WTC11 (cell line): ENCODE measurements at places on chromosomes 11 and 22. TPM values are rescaled to one million over a fixed set of nuclear protein-coding genes. Genes with fewer than 3 reads are reported as not detected.

CARD10 gene
- 14.6 to 17.5 TPM (median 16.0 TPM) in 3 replicates for total RNA-seq

P2RX3 gene
- 0.26 to 1.1 TPM (median 0.66 TPM) in 3 replicates for total RNA-seq

APOL5 gene
- total RNA-seq = not detected in 3 replicates

TRPM5 gene
- 0.07 to 0.09 TPM in 2 of 3 replicates, not detected in the other for total RNA-seq

CYB5R2 gene
- total RNA-seq = 36.6 to 40.3 TPM (median 36.8 TPM) in 3 replicates

DNA sequence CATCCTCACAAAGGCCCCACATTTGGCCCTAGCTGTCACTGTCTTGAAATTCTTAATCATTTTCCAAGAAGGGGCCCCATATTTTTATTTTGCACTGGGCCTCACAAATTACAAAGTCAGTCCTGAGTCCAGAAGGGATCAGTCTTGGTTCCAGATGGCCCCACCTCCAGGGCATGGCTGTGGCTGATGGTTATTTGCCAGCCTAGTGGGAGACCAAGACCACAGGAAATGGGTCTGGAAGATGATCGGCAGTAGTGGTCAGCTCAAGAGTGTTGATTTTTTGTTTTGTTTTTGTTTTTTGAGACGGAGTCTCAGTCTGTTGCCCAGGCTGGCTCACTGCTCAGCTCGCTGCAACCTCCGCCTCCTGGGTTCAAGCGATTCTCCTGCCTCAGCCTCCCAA lies 47.1 kb upstream of the EMID1 start:
- DNase-seq = no peak

GRCh38 chr22:39556970-39557841 lies 13.3 kb upstream of the CACNA1I start:
- DNase-seq = no peak

GRCh38 chr11:104442321-104442720 lies 278.4 kb upstream of the PDGFD start:
- no peak for DNase-seq

DNA sequence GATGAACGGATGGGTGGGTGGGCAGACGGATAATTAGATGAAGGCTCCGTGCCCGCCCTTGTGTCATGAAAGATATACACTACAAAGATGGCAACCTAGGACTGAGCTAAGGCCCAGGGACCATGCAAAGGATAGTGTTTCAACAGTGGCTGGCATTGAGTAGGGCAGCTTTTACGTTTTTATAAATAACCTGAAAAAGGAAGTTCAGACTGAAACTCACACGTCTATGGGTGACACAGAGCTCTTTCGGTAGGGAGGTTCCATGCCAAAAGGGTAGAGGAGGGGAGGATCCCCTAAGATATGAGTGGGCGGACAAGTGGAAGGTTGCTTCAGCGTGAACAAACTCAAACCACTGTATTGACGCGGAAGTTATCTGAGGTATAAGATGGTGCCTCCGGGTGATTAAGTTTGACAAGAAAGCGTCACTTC lies 90.5 kb downstream of the UBASH3B start:
- no peak for DNase-seq

DNA sequence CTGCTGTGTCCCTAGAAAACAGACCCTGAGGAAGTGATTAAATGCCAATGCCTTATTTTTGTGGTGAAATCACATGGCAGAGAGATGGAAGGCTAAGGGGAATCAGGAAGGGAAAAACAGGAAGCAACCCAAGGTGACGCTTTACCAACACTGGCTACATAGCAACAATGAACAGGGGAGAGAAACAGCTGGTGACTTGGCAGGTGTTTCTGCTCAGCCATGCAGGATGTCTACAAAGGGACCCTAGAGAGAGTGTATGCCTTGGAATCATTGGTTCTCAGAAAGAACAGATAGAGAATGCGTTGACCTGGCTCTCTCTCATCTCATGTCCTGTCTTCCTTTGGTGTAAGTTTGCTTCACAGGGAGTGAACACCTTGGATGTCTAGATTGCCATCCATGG lies 911.9 kb downstream of the OPCML start:
- DNase-seq = no peak

- DNase-seq = no peak
Observed at GRCh38 chr11:10709299-10710086, 15.9 kb upstream of the IRAG1 start.

- no peak for DNase-seq
Observed at GRCh38 chr22:46673205-46673604, 53.0 kb downstream of the GRAMD4 start.

DNA sequence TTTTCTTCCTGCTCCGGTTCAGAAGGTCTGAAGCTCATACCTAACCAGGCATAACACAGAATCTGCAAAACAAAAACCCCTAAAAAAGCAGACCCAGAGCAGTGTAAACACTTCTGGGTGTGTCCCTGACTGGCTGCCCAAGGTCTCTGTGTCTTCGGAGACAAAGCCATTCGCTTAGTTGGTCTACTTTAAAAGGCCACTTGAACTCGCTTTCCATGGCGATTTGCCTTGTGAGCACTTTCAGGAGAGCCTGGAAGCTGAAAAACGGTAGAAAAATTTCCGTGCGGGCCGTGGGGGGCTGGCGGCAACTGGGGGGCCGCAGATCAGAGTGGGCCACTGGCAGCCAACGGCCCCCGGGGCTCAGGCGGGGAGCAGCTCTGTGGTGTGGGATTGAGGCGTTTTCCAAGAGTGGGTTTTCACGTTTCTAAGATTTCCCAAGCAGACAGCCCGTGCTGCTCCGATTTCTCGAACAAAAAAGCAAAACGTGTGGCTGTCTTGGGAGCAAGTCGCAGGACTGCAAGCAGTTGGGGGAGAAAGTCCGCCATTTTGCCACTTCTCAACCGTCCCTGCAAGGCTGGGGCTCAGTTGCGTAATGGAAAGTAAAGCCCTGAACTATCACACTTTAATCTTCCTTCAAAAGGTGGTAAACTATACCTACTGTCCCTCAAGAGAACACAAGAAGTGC lies 661 bp upstream of the MALAT1 start:
- no peak for DNase-seq

GRCh38 chr11:65468874-65469333 lies 29.9 kb upstream of the MALAT1 start:
- peak; percentile 94 for DNase-seq

- no peak for DNase-seq
Observed at GRCh38 chr11:67675058-67675747, 780 bp upstream of the ALDH3B2 start.

GRCh38 chr11:8338138-8338537 lies 74.5 kb upstream of the LMO1 start:
- peak; percentile 82 for DNase-seq

DNA sequence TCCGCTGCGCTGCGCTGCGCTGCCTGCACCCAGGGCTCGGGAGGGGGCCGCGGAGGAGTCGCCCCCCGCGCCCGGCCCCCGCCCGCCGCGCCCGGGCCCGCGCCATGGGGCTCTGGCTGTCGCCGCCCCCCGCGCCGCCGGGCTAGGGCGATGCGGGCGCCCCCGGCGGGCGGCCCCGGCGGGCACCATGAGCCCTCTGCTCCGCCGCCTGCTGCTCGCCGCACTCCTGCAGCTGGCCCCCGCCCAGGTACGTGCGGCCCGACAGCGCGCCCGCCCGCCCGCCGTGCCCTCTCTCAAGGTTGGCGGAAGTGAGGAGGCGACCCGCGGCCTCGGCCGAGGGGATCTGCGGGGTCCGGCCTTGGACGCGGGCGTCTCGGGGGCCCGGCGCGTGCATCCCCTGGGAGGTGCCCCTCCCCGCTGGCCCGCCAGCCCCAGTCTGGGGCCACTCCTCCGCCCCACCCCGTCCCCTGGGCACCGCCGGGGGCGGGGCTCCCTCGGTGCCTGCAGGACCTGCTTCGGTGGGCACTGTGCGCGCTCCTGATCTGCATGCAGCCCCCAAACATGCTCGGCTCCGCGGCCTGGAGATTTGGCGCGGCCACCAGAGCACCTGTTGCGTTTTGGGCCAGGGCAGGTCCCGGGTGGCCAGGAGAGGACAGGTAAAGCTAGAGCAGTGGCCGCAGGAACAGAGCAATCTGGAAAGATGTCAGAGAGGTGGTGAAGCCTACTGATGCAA lies 429 bp downstream of the VEGFB start:
- peak; percentile 50 for DNase-seq
